ENCODE measurements at places on chromosomes 2 and 18.

GRCh38 chr2:230592775-230593174 is 119.9 kb upstream of the CAB39 start:
- DNase-seq, result no peak

GRCh38 chr2:58569475-58570185 is 328.5 kb upstream of the FANCL start:
- peak; percentile 50 for DNase-seq

- DNase-seq, result peak; percentile 53
These were observed 38.7 kb downstream of the PTGR3 start for GRCh38 chr18:75170022-75170789.

DNA sequence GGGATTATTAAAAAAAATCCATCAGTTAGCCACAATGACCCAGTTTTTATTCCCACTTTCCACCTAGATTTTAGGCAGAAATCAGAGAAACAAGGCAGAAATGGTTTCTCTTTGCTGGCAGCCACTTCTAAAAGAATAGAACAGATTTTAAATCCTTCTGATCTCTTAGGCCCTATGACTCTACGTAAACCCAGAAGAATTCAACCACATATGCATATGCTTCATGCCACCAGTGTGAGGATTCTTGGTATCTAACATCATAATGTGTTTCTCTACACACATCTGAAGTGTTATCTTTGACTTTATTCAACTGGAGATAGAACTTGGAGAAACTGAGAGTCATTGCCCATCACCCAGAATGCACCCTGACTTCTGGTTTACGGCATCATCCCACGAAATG is 128.7 kb upstream of the TANK start:
- no peak for DNase-seq

- DNase-seq, result peak; percentile 24
These were observed 149.7 kb downstream of the SMAD7 start for GRCh38 chr18:48800876-48801727.

- no peak for DNase-seq
These were observed 188.9 kb upstream of the RASGRP3 start for GRCh38 chr2:33287507-33288005.

DNA sequence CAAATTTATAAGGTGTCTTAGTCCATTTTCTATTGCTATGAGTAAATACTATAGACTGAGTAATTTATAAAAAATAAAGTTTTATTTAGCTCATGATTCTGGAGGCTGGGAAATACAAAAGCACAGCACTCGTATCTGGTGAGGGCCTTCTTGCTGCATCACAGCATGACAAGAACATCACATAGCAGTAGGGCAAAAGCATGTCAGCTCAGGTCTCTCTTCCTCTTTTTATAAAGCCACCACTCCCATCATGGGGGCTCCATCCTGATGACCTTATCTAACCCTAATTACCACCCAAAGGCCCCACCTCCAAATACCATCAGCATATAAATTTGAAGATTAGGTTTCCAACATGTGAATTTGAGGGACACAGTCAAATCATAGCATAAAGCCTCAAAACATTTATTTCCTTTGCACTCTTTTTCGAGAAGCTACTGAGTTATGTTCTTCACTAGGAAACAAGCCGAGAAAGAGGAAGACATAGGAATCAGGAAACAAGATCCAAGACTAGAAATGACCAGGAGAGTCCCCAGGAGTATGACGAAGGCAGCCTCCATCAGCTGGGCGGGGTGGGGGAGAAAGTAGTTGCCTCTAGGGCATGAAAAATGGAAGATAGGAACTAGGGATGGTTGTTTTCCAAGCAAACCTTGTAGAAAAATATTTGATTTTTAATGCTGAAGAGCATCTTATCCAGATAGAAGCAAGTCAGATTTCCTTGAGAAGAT is 24.1 kb upstream of the NABP1 start:
- no peak for DNase-seq

GRCh38 chr2:168545439-168546082 is 89.5 kb downstream of the CERS6 start:
- DNase-seq, result no peak

DNA sequence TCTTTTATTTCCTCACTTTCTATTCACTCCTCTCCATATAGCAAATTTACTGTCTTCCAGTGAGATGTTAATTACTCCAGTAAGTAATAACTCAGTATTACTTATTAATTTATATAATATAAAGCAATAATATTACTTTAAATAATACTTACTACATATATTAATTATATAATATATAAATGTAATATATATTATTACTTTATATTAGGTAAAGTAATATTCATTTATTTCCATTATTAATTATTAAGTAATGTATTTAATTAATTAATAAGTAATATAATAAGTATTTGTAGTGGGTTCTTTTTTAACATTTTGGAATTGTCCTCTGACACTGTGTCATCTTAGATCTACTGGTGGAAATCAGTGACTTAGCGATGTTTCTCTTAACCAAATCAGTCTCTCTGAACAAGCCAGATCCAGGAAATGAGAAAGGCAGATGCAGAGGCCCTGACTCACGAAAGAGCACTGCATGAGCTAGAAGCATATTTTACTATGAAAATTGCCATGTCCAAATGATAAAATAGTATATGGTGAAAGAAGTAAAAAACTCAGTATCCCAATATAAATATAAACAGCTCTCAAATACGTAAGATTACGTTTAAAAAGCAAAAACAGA is 115.9 kb downstream of the DSEL start:
- no peak for DNase-seq

DNA sequence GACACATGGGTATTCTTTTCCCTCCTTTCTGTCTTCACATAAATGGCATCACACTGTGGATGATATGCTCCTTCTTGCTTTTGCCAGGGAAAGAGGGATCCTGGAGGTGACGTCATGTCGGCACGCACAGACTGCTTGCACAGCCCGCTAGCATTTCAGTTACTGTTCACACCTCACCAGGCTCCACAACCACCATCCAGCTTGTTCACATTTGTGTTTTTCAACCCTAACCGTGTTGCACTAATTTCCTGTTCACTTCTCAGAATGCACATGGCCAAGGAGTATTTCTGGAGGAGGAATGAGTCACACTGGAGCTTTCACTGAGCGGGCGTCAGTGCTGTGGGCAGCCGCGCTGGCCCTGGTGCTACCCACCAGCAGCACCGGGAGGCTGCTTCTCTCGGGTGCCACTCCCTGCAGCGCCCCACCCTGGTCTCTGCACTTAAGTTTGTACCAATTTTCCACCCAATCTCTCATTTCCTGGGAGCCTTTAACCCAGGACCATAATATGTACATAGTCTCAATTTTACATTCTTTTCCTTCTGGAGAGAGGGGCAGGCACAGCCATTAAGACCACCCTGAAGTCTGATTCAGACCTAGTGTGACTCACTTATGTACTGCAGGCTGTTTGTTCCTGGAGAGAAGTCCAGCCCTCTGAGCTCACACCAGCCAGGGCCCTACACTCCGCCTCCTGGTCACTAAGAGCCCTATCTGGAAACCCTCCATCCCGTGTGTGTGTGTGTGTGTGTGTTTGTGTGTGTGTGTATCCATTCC is 65.1 kb downstream of the MBP start:
- DNase-seq, result no peak

DNA sequence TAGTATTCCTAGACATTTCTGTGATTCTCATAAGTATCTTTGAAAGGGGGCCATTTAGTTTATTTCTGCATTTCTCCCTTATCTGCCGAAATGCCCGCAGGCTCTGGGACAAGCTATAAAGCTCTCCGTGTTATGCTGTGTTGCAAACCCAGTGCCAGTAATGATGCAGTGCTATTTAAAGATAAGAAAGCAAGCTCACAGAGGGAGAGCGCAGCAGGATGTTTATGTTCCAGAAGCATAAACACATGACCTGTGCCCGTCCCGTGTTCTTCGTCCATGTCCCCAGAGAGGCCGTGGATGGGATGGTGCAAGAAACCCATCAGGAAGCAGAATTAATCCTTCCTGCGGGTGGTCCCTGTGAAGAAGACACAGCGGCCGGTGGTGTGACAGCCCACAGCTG is 99.4 kb downstream of the NEDD4L start:
- DNase-seq, result no peak

GRCh38 chr2:10271946-10272345 is 30.8 kb upstream of the HPCAL1 start:
- DNase-seq, result peak; percentile 24

All from endodermal cell (in vitro differentiated cells).